Body of pancreas (tissue), 4 donors: ENCODE measurements at places on chromosomes 3 and 15.

DNA sequence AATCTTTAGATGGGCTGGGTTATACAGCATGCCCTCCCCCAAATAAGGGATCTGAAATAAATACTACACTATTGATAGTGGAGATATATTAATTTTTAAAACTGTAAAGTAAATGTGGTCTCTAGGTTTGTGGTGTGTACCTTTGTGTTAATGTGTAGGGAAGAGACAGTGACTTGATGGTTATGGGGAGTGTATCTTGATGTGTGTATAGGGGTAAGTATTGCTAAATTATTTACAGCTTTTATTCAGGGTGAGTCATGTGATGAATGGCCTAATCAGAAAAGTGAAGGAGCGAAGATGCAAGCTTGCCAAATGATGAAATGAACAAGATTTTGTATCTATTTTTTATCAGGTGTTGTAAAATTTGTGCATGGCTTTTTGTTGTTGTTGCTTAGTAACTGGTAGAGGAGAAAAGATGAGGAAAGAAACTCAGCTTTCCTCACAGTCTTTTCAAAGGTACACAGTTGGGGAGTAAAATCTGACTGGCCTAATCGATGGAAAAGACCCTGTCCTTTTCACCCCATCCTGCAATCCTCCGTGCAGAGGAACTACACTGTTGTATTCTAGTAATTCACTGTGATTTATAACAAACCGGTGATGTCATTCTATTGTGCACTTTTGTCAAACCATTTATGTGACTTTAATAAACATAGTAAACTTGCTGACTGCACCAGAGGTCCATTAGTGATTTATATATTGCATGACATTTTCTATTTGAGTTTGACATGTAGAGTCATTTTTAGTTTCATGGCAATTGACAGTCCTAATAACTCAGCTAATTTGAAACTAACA is 17.7 kb downstream of the FEM1B start:
- H3K4me1 ChIP-seq = no peaks in the 10 kb centered on the region
- no peak for DNase-seq
- peaks cover 5% of the 10 kb centered on the region for H3K36me3 ChIP-seq
- no peak overlapping the region for H3K4me3 ChIP-seq
- H3K27me3 ChIP-seq = no peaks in the 10 kb centered on the region
- H3K27ac ChIP-seq = no peak overlapping the region

- peak; percentile 11 for DNase-seq
- no peaks in the 10 kb centered on the region for H3K36me3 ChIP-seq
- H3K27ac ChIP-seq = peak overlapping the region; percentile 3
- H3K4me3 ChIP-seq = no peak overlapping the region
- H3K27me3 ChIP-seq = no peaks in the 10 kb centered on the region
Measured at GRCh38 chr3:102156426-102156825, 278.4 kb upstream of the ZPLD1 start.

DNA sequence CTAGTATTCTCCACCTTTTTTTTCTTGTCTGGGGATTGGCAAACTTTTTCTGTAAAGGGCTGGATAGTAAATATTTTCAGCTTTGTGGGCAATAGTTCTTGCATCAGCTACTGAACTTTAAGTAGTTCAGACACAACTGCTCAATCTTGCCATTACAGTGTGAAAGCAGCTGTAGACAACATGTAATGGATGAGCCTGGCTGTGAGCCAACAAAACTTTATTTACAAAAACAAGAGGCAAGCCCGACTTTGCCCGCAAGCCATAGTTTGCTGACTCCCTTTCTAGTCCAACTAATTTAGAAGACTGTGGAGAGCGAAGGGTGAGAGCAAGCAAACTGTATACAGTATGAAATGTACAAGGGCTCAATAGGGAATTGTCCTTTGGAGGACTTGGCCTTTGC is 6.2 kb downstream of the FRMD4B start:
- no peak overlapping the region for H3K27ac ChIP-seq
- no peaks in the 10 kb centered on the region for H3K27me3 ChIP-seq

GRCh38 chr15:36501063-36501678 is 78.3 kb upstream of the CDIN1 start:
- no peak overlapping the region for H3K4me3 ChIP-seq
- H3K36me3 ChIP-seq = no peaks in the 10 kb centered on the region
- no peaks in the 10 kb centered on the region for H3K27me3 ChIP-seq
- H3K27ac ChIP-seq = no peak overlapping the region
- peaks cover 7% of the 10 kb centered on the region for H3K4me1 ChIP-seq
- peak; percentile 59 for DNase-seq

DNA sequence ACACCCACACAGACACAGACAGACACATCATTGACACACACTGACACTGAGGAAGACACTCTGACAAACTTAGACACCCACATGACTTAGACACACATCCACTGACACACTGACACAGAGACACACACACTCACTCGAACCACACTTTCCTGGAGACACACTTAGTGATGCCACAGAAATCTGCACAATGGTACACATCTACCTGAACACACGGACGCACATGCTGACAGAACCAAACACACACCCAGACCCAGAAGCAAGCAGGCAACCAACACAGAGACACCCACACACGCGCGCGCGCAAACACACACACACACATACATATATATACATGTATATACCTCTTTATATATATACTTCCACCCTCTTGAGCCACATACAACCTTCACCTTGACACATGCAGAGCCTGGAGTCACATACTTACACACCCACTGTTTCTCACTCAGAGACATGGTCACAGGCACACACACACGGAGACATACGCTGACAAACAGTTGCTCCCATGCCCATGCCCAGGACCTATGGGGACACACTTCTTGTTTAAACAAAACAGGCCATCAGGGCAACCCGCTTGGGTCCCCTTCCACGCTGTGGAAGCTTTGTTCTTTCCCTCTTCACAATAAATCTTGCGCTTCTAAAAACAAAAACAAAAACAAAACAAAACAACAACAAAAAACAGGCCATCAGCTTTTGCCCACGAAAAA is 913 bp upstream of the SCN5A start:
- no peaks in the 10 kb centered on the region for H3K27me3 ChIP-seq
- H3K4me3 ChIP-seq = no peak overlapping the region
- no peak overlapping the region for H3K27ac ChIP-seq
- H3K4me1 ChIP-seq = peaks cover 22% of the 10 kb centered on the region
- DNase-seq = no peak

- no peaks in the 10 kb centered on the region for H3K4me1 ChIP-seq
- DNase-seq = no peak
- H3K4me3 ChIP-seq = no peak overlapping the region
Measured at GRCh38 chr15:54226455-54226854, 248.2 kb downstream of the UNC13C start.

GRCh38 chr15:31504462-31504839 is 177.8 kb downstream of the KLF13 start:
- H3K4me3 ChIP-seq = no peak overlapping the region
- H3K4me1 ChIP-seq = no peaks in the 10 kb centered on the region
- DNase-seq = no peak
- H3K27me3 ChIP-seq = no peaks in the 10 kb centered on the region
- H3K36me3 ChIP-seq = no peaks in the 10 kb centered on the region

- H3K27ac ChIP-seq = no peak overlapping the region
- H3K4me3 ChIP-seq = no peak overlapping the region
- H3K4me1 ChIP-seq = no peaks in the 10 kb centered on the region
- DNase-seq = no peak
Measured at GRCh38 chr3:169026543-169027182, 636.8 kb downstream of the MECOM start.

DNA sequence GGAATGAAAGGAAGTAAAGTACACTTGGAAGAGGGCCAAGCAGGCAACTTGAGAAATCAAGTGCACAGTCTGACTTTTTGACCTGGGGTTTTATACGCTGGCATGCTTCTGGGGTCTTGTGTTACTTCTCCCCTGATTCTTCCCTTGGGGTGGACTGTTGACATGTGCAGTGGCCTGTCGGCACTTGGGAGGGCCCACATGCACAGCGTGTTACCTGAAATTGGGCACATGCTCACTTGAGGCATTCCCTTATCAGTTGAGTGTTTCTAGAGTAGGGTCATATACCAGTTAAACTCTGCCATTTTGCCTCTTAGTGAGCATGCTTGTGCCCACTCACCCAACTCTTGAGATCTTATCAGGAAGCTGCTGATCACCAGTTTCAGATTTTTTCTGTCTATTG is 329.1 kb upstream of the SOX2 start:
- no peak overlapping the region for H3K27ac ChIP-seq
- H3K27me3 ChIP-seq = no peaks in the 10 kb centered on the region
- no peak for DNase-seq
- H3K36me3 ChIP-seq = no peaks in the 10 kb centered on the region
- no peaks in the 10 kb centered on the region for H3K4me1 ChIP-seq
- H3K4me3 ChIP-seq = no peak overlapping the region

DNA sequence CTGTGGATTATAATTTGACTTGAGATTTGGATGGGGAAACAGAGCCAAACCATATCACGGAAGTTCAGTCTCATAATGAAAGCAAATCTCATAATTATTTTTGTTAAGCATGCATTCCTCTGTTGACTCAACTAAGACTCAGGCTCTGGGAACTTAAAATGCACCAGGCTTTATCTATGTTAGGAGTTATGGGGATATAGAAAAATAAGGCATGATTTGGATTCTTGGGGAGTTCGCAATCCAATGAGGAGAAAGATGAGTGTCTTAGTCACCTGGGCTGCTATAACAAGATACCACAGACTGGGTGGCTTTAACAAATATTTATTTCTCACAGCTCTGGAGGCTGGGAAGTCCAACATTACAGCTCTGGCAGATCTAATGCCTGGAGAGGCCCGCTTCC is 89.4 kb upstream of the TJP1 start:
- H3K27me3 ChIP-seq = no peaks in the 10 kb centered on the region
- no peak overlapping the region for H3K27ac ChIP-seq
- no peaks in the 10 kb centered on the region for H3K36me3 ChIP-seq
- no peak overlapping the region for H3K4me3 ChIP-seq
- DNase-seq = no peak
